CD8-positive, alpha-beta T cell (primary cell): ENCODE measurements at places on chromosomes 7 and 10. TPM values are rescaled to one million over a fixed set of nuclear protein-coding genes. Genes with fewer than 3 reads are reported as not detected.

- no peak for DNase-seq
These were observed 255.2 kb upstream of the KLF14 start for GRCh38 chr7:130989101-130989795.

The CHN2 gene
- 10.3 TPM for total RNA-seq

The MSMB gene
- not detected for total RNA-seq

GRCh38 chr7:66306243-66306642 lies 101.1 kb downstream of the TPST1 start:
- no peak for DNase-seq
